ENCODE measurements at places on chromosomes 12 and 14.
A peak's percentile ranks its signal among the peaks of the same experiment; 100 is the strongest.

- no peak for DNase-seq
These were observed 16.3 kb upstream of the EGLN3 start for GRCh38 chr14:33967138-33967537.

GRCh38 chr12:124906606-124907261, 7.7 kb downstream of the UBC start:
- peak; percentile 80 for DNase-seq

DNA sequence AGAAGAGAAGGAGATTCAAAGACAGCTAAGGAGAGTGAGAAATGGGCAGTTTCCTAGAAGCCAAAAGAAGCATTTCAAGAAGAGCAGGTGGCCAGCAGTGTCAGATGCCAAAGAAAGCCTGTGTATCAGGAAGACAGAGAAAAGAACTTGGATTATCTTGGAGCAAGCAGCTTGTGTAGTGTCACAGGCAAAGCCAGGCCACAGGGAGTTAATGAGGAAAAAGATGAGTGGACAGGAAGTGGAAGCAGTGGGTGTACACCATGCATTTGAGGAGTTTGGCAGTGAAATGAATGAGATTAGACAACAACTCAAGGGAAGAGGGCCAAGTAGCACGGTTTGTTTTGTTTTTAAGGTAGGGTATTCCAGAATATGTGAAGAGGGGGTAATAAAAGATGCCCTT, 5.6 kb upstream of the MYH7 start:
- DNase-seq: no peak

DNA sequence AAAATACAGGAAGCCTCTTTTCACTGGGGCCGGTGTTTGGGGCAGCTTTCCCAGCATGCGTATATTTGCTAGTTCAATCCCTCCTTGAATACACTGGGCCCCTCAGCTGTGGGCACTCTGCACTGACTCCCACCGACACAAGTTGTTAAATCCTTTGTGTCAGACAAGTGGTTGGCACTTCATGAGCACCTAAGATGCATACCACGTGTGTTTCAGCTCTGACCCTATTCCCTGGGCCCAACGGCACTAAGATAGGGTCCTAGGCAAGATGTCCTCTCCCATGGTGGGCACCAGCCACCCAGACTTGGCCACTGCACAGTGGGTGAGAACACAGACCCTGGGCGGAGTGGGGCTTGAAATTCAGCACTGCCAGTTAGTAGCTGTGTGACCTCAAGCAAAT, 173.8 kb downstream of the BCL11B start:
- no peak for DNase-seq

- peak; percentile 55 for DNase-seq
These were observed 3.6 kb upstream of the NINJ2 start for GRCh38 chr12:666766-667308.
